ENCODE measurements at places on chromosomes 2 and 18.

GRCh38 chr2:80102026-80102425, 202.5 kb downstream of the LRRTM1 start:
- no peak for DNase-seq

DNA sequence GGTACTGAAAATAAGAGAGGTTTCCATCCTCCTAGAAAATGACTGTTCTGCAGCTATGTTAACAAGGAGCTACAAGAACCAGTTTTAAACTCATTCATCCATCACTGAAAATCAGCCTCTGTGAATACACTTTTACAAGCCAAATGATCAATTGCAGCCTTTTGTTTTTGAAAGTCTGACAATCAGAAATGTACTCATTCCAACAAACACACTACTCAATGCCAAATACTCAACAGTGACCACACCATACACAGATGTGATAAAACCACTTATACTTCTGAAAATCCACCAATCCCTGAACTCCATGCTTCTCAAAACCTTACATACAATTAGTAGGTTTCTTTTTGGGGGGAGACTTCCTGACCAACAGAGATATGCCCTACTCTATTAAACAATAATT, 663.9 kb upstream of the CHAC2 start:
- DNase-seq = no peak

DNA sequence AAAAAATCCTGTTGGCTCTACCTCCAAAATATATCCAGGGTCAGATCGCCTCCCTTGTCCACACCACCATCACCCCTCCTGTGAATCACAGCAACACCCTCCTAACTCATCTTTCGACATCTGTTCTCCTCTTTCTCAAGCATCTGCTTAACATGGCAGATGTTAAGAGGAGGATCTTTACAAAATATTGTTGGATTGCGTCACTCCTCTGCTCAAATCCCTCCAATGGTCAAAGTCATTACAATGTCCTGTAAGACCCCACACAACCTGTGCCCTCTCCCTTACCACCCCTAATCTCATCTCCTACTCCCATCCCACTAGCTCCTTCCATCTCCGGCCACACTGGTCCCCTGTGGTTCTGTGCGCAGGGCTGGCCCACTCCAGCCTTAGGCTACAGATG, 36.8 kb upstream of the GBX2 start:
- DNase-seq = no peak

DNA sequence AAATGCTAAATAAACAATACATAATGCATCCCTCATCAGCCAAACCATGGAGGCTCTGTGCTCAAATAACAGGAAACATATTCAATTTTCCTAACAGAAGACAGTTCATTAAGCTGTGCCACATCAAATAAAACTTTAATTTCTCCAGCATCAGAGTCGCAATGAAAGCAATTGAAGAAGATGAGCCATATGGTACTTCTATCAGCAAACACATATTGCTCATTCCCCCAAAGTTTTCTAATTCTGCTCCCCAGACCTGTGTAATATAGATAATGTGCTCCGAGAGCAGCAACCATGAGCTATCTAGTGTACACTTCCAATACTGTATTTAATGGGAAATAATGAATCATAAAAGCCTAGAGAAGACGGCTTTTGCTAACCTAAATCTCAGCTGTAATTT, 263.2 kb downstream of the MEIS1 start:
- DNase-seq = no peak

DNA sequence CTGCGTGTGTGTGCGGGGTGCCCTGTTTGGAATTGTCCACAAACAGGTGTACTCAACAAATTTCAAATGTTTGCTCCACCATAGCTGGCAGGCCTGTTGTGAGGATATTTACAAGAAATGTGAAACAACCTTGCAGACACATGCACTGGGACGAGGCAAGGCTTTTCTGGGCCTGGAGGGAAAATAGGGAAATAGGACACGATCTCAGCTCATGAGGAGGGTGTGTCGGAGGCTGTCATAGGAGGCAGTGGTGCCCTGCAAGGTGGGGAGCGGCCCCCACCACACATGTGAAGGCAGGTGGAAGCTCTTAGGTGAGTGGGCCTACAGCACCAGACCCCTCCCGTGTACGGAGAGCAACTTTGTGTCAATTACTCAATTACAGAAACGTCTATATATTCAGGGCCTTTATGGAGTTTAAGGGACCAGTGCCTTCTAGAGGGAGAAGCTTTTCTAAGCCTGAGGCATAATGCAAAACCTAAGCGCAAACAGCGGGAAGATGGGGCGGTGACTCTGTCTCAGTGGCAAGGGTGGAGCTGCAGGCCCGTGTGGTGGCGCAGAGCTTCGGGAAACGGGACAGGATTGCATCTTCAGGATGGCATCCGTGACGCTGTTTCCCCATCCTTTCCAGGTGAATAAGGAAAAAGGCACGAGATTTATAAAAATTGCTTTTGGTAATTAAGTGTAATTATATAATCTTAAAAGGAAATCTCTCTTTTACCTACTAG, 48.0 kb downstream of the RNF144A start:
- no peak for DNase-seq

DNA sequence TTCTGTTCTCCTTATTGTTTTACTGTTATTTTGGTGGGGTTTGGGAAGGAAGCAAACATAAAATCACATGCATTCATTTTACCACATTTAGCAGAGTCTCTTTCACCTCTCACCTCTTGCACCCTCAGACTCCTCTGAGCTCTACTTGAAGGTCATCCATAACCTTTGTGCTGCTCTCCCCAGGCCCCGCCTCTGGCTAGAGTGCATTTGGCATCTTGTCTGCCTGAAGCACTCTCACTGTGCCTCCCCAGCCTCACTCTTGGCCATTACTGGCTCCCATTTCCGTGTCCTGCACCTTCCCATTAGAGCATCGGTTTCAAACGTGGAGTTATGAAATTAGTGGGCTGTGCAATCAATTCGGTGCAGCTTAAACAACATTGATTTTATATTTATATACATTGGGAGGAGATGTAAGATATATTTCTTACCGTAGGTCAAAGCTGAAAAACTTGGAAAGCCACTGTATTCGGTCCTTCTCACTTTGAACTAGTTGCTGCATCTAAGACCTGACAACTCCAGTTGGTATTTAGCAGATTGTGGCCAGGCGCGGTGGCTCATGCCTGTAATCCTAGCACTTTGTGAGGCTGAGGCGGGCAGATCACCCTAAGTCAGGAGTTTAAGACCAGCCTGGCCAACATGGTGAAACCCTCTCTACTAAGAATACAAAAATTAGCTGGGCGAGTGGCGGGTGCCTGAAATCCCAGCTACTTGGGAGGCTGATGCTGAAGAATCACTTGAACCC, 6.9 kb upstream of the ZFAND2B start:
- DNase-seq = no peak

DNA sequence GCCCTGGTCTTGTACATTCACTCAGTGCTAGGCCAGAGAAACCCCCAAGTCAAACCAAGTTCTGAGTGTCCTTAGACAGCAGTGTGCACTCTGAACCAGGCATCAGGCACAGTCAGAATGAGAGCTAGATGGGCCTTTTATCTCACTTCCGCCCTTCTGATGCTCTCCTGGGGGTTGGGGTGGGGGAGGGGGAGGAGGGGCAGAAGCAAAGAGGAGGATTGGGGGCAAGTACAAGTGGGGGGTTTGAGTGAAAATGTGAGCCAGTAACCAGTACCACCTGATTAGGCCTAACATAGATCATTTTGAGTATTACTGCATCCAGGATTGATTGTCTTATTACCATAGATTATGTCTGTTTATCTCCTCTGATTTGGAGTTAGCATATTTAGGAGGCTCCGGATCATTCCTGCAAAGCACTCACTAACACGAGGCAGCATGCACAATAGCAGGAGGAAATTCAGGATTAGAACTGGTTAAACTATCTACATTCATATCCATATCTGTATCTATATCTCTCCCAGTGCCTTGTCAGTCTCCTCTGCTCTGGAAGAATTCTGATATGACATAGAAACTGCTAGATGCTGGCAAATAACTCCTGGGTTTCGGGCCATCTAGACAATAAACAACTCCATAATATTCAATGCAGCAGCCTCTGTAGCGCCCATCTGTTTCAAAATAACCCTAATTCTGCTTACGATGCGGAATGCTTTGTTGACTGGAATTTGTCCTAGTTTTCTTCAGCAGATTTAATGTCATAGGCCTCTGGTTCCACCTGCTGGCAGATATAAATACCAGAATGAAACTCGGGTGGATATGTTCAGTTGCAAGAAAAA, 149.1 kb downstream of the RHBDD1 start:
- no peak for DNase-seq

DNA sequence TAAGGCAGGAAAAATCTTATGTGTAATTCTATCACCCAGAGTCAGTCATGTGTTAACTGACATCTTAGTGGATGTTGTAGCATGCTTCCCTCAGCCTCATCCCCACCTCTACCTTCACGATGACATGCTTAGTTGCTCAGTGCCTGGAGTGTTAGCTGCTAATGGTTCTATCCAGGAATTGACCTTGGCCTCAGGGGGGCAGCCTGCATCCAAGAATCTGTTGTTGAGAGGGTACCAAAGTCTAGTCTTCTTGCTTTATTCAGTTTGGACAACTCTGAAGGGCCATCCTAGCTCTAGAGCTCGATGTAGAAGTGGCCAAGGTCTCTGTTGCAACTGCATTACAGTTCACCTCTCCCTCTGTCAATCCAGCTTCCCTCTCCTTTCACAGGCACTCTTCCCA, 61.2 kb downstream of the ACYP2 start:
- no peak for DNase-seq

DNA sequence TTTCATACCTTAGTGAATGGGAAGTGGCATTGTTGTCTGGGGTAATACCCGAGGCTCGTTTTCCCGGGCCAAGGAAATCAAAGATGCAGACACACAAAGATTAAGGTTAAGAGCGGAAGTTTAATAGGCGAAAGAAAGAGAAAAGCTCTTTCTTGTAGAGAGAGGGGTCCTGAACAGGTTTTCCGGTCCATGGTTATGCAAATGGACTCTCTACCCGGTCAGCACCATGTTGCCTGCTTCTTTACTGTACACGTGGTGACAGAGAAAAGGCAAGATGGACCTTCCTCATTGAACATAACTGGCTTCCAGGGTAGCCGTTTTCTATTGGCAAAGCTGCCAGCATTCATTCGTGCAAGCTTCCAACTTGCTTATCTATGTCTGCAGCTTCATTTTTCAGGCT, 2063.5 kb downstream of the SUCLG1 start:
- no peak for DNase-seq

DNA sequence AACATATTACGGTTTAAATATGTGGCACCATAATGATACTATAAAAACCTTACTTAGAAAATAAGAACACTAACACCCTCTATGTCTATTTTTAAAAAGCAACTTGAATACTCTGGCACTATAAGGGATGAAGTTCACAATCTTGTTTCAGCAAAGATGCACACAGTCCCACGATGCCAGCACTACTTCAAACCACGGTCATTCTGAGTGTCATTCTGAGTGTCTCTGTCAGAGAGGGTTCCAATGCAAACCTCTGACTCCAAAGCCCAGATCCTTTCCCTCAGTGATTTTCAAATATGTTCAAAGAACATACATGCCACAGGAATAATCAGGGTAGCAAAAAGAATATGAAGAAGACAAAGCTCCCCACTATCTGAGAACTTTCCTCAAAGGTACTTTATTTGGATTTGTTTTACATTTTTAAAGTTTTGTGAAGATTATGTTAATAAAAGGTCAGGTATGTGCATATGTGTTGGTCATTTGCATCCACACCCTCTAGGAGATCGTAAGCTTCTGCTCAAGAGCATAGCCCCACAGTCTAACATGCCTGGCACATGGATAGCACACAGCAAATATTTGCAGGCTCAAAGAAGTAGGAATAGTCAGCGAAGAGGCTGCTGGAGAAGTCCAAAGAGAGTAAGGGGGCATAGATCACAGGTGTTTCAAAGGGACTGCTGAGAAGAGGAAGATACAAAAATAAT, 127.6 kb downstream of the DYM start:
- DNase-seq = no peak

DNA sequence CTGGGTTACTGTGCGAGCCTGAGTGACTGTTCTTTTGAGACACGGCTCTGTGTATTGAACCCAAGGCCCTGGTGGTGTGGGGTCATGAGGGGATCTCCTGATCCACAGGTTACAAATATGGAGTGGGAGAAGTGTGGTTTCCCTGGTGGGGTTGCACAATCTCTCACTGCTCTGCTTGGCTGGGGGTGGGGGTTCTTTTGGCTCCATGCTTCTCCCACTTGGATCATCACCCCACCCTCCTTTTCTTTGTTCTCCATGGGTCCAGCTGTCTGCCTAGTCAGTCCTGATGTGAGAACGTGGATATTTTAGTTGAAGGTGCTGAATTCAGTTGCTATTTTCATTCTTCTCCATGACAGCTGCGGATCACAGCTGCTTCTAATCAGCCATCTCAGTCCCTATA, 37.8 kb downstream of the AGPS start:
- no peak for DNase-seq
